ENCODE measurements at places on chromosomes 3 and 15.

DNA sequence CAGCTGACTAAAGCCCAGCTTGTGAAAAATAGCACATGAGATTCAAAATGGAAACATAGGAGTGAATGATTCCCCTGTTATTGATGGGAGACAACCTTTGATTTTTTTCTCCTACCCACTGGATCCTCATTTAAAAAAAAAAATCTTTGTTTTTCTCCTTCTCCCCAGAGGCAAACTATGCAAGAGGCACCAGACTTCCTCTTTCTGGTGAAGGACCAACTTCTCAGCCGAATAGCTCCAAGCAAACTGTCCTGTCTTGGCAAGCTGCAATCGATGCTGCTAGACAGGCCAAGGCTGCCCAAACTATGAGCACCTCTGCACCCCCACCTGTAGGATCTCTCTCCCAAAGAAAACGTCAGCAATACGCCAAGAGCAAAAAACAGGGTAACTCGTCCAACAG is 2.6 kb downstream of the CACNA1D start:
- DNase-seq = no peak

DNA sequence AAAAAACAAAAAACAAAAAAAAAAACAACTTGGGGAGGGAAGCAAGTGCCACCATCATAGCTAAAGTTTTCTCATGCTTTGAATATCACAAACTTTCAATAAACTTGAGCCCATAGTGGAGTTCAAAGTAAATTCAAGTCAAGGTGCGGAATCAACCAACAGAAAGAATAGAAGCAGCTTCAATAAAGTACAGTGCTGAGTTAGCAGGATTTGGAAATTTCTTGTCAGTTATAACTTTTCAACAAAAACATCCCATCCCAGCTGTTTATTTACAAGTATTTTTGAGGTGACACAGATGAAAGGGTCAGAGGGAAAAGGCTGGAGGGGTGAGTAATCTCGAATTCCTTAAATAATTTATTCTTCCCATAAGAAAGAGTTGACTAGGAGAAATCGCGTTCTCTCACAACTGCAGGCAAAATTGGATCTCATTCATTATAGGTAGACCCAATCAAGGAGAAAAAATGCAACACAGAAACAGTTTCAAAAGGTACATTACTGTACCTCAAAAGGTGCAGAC is 477.4 kb upstream of the RASGRP1 start:
- DNase-seq = no peak

DNA sequence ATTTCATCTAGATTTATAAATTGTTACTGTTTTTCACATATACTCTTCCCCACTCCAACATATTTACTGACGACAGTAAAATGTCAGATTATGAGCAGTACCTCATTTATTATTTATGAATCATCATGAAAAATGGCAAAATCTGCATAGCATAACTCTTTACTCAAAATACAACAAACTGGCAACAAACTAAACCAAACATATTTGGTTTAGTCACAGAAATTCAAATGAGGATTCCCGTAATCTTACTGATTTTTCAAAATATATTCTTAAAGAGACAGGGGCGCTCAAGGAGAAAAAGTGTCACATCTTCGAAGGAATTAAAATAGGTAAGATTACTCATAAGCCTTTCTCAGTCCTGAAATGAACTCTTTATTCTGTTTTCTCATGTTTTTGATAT is 3.0 kb upstream of the GPR87 start:
- peak; percentile 79 for DNase-seq

GRCh38 chr15:89827829-89828228 is 13.2 kb upstream of the ANPEP start:
- DNase-seq = no peak

DNA sequence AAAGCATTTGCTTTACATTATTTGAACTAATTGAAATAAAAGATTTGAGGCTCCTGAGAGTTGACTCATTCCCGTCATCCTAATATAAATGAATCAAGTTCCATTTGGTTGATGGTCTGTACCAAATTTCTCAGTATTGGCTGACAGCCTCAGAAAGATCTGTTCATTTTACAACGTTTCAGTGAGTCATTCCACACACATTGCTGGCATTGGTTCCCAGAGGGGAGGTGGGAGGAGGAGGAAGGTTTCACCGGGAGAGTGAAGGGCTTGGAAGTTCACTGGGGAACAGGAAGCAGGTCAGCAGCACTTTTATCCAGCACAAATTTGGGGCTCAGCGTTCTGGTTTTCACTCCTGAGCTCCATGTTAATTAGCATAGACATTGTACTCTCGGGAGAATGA is 176.7 kb upstream of the CADPS start:
- peak; percentile 98 for DNase-seq

DNA sequence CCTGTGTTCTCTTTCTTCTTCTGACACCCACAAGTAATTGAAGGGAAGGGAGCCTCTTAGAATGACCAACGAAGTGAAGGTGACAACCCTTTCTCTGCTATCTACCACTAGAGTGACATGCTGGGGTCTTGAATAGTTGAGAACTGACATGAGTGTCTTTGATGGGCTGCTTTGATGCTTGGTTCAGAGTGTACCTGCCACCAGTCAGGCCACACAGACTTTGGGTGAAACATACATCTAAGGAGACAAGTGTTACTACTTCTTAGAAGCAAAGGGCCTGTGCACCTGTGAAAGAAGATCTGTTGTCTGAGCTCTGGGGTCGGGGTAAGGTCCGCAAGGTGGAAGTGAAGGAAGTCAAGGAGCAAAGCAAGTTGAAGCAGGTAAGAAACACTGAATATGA is 1040.7 kb upstream of the CFAP20DC start:
- no peak for DNase-seq

DNA sequence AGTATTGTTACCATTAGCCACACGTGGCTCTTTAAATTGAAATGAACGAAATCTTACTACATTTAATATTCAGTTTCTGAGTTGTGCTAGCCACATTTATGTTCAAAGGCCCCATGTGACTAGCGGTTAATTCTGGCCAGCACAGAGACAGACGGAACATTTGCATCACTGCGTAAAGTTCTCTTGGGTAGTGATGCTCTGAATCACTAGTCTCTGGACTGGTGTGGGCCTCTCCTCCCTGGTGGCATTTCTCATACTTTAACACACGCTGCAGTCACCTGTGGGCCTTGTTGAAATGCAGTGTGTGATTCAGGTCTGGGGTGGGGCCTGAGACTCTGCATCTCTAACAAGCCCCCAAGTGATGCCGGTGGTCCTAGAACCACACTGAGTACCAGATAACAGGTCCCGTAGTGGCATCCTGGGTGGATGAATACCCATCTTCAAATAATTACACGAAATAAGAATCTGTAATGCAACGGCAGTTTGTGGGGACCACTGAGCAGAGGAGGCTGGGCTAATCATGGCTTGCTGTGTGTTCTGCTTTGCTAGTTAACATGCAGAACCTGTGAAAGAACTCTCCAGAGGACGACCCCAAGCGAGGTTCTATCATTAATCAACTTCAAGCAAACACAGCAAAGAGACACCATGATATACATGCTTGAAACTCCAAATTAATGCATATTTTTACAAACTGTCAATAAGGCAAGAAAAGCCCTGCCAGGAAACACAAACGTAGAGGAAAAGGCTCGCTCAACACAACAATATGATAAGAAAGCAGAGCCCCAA is 623.8 kb downstream of the FOXP1 start:
- DNase-seq = no peak

GRCh38 chr3:106256249-106256957 is 387.6 kb upstream of the CBLB start:
- no peak for DNase-seq

GRCh38 chr15:33236841-33237509 is 42.5 kb upstream of the FMN1 start:
- DNase-seq = no peak

- peak; percentile 41 for DNase-seq
These were observed 13.9 kb downstream of the TMEM45A start for GRCh38 chr3:100506355-100506754.

DNA sequence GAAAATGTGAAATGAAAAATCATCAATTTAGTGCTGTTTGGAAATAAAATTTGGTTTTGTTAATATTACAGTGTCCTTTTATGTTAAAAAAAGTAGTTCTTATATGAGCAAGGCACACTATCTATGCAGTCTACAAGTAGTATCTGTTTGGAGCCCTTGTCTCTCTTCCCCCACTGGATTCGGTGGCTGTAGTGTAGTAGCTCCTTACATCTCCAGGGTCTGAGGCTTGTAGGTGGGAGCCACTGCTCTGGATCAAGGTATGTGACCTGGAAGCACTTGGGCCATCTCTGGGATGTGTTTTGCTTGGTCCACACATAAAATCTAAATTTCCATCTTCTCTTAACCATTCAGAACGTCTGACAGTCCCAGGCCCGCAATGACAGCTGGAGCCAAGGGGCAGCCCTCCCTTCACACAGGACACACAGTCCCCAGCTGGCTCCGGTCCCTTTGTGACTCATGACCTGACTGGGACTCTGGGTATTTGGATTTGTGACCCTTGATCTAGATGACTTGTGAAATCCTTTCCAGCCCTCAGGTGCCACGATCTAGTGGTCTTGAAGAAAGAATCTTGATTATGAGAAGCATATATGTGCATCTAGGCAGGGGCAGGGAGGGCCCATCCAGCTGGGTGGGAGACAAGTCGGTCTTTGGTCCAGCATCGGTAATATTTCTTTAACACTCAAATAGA is 80.0 kb downstream of the USP13 start:
- DNase-seq = no peak

GRCh38 chr3:63508305-63508704 is 144.2 kb upstream of the SNTN start:
- peak; percentile 3 for DNase-seq

- no peak for DNase-seq
These were observed 156.0 kb upstream of the RGMA start for GRCh38 chr15:93244696-93245660.

DNA sequence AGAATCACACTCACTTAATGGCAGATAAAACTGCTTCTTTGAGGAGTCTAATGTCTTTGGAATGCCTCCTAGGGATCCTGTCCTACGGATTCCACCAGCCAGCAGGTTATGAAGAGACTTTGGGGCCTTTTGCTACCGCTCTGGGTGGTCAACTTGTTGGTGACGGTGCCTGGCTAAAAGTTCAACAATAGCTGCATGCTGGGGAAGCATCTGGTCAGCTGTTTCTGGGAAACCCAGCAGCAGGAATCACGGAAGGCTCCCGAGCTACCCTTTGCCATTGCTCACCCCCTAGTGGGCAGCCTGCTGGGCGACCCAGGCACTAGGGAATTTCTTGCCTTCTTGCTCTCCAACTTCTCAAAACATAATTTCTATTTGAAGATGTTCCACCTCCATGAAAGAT is 263.3 kb downstream of the NEK10 start:
- DNase-seq = no peak

DNA sequence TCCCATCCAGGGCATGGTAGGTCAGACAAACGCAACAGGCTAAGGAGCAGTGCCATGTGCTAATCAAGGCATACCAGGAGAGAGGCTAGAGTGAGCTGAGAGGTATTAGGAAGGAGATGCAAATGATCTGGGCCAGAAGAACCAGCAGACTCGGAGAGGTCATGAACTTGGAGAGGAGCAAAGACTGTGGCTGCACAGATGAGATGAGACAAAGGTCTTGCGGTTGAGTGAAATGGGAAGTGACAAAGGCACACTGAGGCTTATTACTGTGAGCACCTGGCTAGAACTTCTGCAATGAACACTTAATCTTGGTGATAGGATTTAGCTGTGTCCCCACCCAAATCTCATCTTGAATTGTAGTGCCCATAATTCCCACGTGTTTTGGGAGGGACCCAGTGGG is 380.2 kb downstream of the ULK4 start:
- DNase-seq = no peak

DNA sequence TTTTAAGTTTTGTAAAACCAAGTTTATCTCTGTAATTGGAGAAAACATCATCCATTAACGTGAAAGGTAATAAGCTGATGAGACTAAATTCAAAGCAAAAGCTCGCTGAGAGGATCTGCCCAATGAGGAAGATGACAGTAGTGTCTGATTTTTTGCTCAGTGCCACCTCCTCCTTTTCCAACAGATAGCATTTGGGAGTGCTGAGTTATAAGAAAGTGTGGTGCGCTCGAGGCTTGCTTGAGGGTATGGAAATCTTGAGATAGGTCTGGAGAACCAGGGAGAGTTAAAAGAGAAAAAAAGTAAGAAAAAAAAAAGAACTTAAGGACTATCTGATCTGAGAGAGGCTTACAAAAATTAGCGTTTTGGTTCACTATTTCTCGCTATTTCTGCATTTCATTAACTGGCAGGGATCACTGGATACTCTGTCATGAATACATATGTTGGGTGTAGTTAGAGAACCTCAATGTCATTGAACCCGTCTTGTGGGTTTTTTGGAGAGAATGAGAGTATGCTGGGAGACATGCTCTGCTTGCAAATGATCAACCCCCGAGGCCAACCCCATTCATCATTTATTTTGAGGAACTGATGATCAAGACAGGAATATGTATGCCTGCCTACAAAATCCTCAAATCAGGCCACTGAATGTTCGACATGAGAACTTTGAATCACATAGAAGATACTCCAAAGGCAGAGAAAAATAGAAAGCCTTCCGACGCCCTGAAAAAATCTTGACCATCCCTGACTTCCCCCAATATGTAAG is 973 bp upstream of the USP13 start:
- DNase-seq = no peak

- peak; percentile 54 for DNase-seq
These were observed 108.0 kb downstream of the SENP2 start for GRCh38 chr3:185693985-185694653.

DNA sequence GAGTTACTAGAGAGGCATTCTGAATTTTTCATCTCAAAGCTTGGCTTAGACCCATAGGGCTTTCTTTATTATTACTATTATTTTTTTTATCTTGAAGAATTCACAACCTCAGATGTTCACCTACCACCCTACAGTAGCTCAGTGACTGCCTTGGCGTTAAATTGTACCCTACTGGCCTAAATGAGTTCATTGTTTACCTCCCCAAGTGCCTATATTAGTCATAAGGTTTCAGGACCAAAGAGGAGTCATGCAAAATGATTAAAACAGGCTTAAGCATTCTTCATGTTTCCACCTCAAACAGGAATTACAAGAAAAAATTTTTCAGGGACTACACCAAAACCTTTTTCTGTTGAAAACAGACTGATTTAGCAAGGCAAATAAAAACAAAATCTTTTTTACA is 751.5 kb downstream of the SQOR start:
- peak; percentile 16 for DNase-seq

DNA sequence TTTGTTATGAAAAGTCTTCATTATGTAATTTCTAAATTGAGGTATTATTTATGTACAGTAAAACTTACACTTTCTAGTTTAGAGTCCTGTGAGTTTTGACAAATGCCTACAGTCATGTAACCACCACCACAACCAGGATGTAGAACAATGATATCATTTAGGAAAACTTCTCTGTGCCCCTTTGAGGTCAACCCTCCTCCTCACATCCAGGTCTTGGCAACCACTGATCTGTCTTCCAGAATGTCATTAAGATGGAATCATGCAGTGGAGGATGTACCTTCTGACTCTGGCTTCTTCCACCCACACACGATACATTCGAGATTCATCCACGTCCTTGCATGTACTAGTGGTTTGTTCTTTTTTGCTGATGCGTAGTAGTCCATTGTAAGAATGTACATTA is 23.2 kb downstream of the MINAR1 start:
- peak; percentile 39 for DNase-seq

GRCh38 chr3:6287088-6287875 is 573.6 kb upstream of the GRM7 start:
- no peak for DNase-seq

GRCh38 chr15:71118881-71119632 is 3.8 kb downstream of the THSD4 start:
- no peak for DNase-seq

GRCh38 chr3:53357458-53357857 is 10.1 kb upstream of the DCP1A start:
- peak; percentile 33 for DNase-seq
